Bronchus fibroblast of lung (primary cell): ENCODE measurements at places on chromosomes 1 and 21. TPM values are rescaled to one million over a fixed set of nuclear protein-coding genes. Genes with fewer than 3 reads are reported as not detected.

Gene C1orf216
- 9.7 and 9.9 TPM in 2 replicates for total RNA-seq

Gene OR2M3
- not detected in 2 replicates for total RNA-seq

Gene AIM2
- total RNA-seq: not detected in 2 replicates

Gene PFKFB2
- total RNA-seq: 1.3 TPM in 2 replicates

Gene CD1B
- total RNA-seq: not detected in 2 replicates
